Heart right ventricle (tissue), 16 donors: ENCODE measurements at places on chromosomes 5 and 9. TPM values are rescaled to one million over a fixed set of nuclear protein-coding genes. Genes with fewer than 3 reads are reported as not detected.

DNA sequence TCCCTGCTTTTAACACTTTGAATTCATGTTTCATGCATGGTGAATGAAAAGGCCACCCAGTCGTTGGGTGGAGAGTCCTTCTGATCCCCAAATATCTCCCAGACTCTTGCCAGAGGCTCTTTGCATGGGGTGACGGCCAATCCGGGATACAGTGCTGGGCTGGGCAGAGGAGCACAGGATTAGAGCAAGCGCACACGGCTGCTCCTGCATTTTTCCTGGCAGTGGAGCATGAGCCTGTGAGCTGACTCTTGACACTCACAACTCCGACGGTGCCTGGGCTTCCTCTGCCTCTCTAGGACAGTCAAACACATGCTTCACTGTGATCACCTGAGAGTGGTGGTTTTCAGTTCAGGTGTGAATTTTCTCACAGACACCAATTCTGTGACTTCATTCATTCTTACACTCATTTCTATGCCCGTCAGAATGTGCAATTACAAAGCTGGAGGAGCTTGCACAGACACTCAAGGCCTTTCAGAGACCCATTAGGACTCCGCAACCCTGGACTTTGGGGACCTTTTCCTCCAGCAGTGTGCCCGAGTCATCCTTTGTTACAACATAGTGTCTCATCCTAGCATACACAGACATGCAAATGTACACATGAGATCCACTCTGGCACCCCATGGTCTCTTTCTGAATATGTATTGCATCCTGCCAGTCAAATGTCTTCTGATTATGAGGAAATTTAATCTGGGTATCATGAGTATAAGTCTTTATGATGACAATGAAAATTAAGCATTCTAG lies 206.6 kb downstream of the ICE1 start:
- no peaks in the 10 kb centered on the region for H3K27me3 ChIP-seq
- DNase-seq: no peak
- H3K27ac ChIP-seq: no peak overlapping the region
- no peaks in the 10 kb centered on the region for H3K36me3 ChIP-seq

GRCh38 chr5:75050415-75050814 lies 1.9 kb downstream of the GCNT4 start:
- H3K4me1 ChIP-seq: peaks cover 23% of the 10 kb centered on the region
- H3K4me3 ChIP-seq: no peak overlapping the region
- no peaks in the 10 kb centered on the region for H3K27me3 ChIP-seq
- no peak for DNase-seq

The MVB12B gene
- total RNA-seq: 16.5 TPM

The SERF1A gene
- 7.1 TPM for total RNA-seq

The CATSPER3 gene
- 0.55 TPM for total RNA-seq

The PRRT1B gene
- not detected for total RNA-seq

- peaks cover 17% of the 10 kb centered on the region for H3K4me1 ChIP-seq
- no peaks in the 10 kb centered on the region for H3K36me3 ChIP-seq
- H3K27me3 ChIP-seq: no peaks in the 10 kb centered on the region
- DNase-seq: no peak
- no peak overlapping the region for H3K4me3 ChIP-seq
These were observed 39.5 kb downstream of the FAM174A start for GRCh38 chr5:100574716-100575115.

DNA sequence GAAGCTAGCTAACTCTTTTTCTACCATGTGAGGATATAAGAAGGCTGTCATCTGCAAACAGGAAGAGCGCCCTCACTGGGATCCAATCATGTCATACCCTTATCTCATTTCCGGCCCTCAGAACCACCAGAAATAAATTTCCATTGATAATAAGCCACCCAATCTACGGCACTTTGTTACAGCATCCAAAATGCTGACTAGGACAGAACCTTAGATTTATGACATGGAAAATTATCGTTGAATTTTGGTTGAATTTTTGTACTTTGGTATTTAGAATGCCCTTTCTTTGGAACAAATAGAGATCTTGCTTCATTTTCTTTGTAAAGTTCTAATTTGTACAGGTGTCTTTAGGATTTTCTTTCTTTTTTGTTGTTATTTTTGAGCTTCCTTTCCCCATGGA lies 53.3 kb upstream of the CYLC2 start:
- H3K27ac ChIP-seq: no peak overlapping the region
- no peaks in the 10 kb centered on the region for H3K36me3 ChIP-seq
- H3K27me3 ChIP-seq: no peaks in the 10 kb centered on the region
- H3K4me1 ChIP-seq: no peaks in the 10 kb centered on the region
- no peak overlapping the region for H3K4me3 ChIP-seq

DNA sequence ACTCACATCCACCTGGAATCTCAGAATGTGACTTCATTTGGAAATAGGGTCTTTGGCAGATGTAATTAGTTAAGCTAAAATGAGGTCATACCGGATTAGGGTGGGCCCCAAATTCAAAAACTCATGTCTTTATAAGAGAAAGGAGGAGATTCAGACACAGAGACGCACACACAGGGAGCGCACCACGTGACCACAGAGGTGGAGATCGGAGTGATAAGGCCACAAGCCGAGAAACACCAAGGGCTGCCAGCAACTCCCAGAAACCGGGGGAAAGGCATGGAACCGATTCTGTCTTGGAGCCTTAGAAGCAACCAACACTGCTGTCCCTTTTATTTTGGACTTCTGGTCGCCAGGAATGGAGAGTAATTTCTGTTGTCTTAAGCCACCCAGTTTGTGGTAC lies 31.8 kb upstream of the LMX1B start:
- DNase-seq: no peak
- no peaks in the 10 kb centered on the region for H3K27me3 ChIP-seq
- H3K27ac ChIP-seq: no peak overlapping the region
- no peak overlapping the region for H3K4me3 ChIP-seq
- H3K4me1 ChIP-seq: peaks cover 3% of the 10 kb centered on the region
- no peaks in the 10 kb centered on the region for H3K36me3 ChIP-seq

- no peaks in the 10 kb centered on the region for H3K36me3 ChIP-seq
- peaks cover 9% of the 10 kb centered on the region for H3K4me1 ChIP-seq
- H3K4me3 ChIP-seq: no peak overlapping the region
- no peak overlapping the region for H3K27ac ChIP-seq
These were observed 530.3 kb downstream of the RASEF start for GRCh38 chr9:82532504-82533180.

DNA sequence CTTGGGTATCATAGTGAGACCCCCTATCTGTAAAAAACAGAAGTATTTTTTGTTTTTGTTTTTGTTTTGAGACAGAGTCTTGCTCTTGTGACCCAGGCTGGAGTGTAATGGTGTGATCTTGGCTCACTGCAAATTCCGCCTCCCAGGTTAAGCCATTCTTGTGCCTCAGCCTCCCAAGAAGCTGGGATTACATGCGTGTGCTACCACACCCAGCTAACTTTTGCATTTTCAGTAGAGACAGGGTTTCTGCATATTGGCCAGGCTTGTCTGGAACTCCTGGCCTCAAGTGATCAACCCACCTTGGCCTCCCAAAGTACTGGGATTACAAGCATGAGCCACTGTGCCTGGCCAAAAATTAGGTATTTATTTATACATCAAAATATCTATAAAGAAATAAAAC lies 10.2 kb upstream of the CCDC171 start:
- no peaks in the 10 kb centered on the region for H3K4me1 ChIP-seq
- no peaks in the 10 kb centered on the region for H3K27me3 ChIP-seq
- no peak overlapping the region for H3K27ac ChIP-seq
- no peak overlapping the region for H3K4me3 ChIP-seq

The SLC22A4 gene
- 9.0 TPM for total RNA-seq

The INSL6 gene
- not detected for total RNA-seq

DNA sequence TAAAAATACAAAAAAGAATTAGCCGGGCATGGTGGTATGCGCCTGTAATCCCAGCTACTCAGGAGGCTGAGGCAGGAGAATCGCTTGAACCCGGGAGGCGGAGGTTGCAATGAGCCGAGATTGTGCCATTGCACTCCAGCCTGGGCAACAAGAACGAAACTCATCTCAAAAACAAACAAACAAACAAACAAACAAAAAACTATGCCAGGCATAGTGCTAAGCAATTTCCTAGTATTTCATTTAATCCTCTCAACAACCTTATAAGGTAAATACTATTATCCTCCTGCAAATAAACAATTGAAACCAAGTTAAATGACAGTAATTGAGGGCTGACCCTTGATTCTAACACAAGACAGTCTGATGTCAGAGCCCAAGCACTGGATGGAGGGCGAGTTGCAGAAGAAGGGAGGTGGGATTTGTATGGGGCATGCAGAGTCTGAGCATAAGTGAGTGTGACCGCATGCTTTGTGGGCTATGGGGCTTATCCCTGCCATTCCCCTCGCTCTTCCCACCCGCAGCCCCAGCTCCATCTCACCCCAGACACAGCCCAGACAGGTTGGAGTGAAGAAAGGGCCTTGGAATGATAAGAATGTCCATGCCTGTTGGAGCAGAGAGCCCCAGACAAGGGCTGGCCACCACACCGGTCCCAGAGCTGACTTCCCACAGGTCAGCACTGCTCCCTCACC lies 24.3 kb upstream of the RPS14 start:
- no peak overlapping the region for H3K27ac ChIP-seq
- no peak overlapping the region for H3K4me3 ChIP-seq
- no peaks in the 10 kb centered on the region for H3K27me3 ChIP-seq
- no peaks in the 10 kb centered on the region for H3K4me1 ChIP-seq
- DNase-seq: no peak

The ADCY2 gene
- 0.16 TPM for total RNA-seq

The FASTKD3 gene
- total RNA-seq: 5.1 TPM

The ZNF366 gene
- total RNA-seq: 5.3 TPM

GRCh38 chr5:117405197-117405596 lies 830.6 kb upstream of the SEMA6A start:
- DNase-seq: no peak
- no peaks in the 10 kb centered on the region for H3K27me3 ChIP-seq
- H3K27ac ChIP-seq: no peak overlapping the region
- no peaks in the 10 kb centered on the region for H3K36me3 ChIP-seq
- no peaks in the 10 kb centered on the region for H3K4me1 ChIP-seq
- H3K4me3 ChIP-seq: no peak overlapping the region

GRCh38 chr9:35726931-35727330 lies 5.1 kb downstream of the TLN1 start:
- H3K4me3 ChIP-seq: no peak overlapping the region
- peak; percentile 60 for DNase-seq
- H3K36me3 ChIP-seq: peaks cover 44% of the 10 kb centered on the region
- peaks cover 47% of the 10 kb centered on the region for H3K4me1 ChIP-seq
- peak overlapping the region; percentile 98 for H3K27ac ChIP-seq
- H3K27me3 ChIP-seq: no peaks in the 10 kb centered on the region

DNA sequence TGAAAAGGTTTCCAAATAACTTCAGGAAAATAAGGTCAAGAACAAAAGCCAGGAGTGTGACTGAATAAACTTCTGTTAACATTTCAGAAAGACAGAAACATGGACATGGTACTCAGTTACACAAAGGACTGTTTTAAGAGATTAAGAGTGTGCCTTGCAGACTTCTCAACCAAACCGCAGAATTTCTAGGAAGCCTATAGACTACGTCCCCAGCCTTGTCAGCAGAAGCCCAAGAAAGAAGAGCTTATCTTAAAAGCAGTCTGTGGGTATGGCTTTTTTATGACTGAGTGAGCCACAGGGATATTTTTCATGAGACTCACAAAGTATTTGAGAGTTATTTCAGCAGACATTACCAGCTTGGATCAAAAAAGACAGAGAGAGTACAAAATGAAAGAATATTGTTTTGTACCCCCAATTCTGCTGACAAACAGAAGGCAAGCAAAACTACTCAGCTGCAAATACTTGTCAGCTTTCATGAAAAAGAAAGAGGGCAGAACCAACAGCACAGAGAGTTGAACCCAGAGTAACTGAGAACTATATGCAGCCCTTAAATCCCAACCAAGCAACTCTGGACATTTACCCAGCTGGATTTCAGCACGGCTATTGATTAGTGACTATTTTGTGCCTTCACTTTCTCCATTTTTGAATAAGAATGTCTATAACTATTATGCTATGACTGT lies 711.0 kb upstream of the CTNND2 start:
- no peaks in the 10 kb centered on the region for H3K4me1 ChIP-seq
- no peak overlapping the region for H3K27ac ChIP-seq
- H3K4me3 ChIP-seq: no peak overlapping the region
- no peaks in the 10 kb centered on the region for H3K36me3 ChIP-seq

GRCh38 chr9:20603524-20604268 lies 18.6 kb downstream of the MLLT3 start:
- no peaks in the 10 kb centered on the region for H3K36me3 ChIP-seq
- H3K27ac ChIP-seq: no peak overlapping the region
- no peak for DNase-seq
- H3K27me3 ChIP-seq: no peaks in the 10 kb centered on the region

- H3K27me3 ChIP-seq: no peaks in the 10 kb centered on the region
- DNase-seq: no peak
- peak overlapping the region; percentile 26 for H3K27ac ChIP-seq
- H3K4me3 ChIP-seq: no peak overlapping the region
These were observed 7.1 kb downstream of the LCP2 start for GRCh38 chr5:170290498-170290897.

DNA sequence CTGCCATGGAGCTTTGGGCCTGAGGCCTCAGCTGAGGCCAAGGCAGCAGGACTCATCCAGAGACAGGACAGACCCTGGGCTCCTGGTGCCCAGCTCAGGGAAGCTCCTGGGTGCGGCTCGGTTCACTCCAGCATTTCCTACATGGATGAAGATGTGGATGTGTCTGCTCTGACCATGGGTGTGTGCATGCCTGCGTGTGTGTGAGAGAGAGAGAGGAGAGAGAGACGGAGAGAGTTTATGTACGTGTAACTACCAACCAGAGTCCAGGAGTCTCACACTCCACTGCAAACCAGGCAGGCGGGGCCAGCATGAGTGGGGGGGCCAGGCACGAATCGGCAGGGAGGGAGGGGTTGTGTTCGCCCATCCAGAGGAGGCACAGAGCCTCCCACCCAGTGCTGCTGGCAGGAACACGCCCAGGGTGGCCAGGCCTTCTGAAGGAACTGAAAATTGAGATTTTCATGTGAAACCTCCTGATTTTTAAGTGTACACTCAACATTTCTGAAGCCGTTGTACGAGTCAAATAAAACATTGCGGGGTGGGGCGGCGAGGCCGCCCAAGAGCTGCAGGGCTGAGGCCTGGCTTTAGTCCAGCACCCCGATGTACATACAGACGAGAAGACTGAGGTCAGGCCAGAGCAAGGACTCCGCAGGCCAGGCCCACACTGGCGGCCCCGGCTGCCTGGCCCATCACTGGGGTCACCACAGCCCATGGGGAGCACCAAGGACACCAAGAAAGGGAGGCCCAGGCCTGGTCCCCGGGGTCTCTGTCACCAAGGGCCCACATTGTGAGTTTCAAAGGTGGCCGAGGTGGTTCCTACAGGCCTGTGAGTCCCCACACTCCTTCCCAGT lies 88.7 kb downstream of the ADAMTS2 start:
- DNase-seq: no peak
- no peak overlapping the region for H3K27ac ChIP-seq
- H3K4me3 ChIP-seq: no peak overlapping the region
- H3K4me1 ChIP-seq: no peaks in the 10 kb centered on the region

GRCh38 chr9:37408933-37409710 lies 13.4 kb upstream of the GRHPR start:
- H3K36me3 ChIP-seq: no peaks in the 10 kb centered on the region
- H3K27ac ChIP-seq: no peak overlapping the region
- H3K4me1 ChIP-seq: peaks cover 8% of the 10 kb centered on the region
- H3K4me3 ChIP-seq: no peak overlapping the region

The RLN2 gene
- 1.7 TPM for total RNA-seq
